ENCODE measurements at places on chromosomes 11 and 22. TPM values are rescaled to one million over a fixed set of nuclear protein-coding genes. Genes with fewer than 3 reads are reported as not detected.

DNA sequence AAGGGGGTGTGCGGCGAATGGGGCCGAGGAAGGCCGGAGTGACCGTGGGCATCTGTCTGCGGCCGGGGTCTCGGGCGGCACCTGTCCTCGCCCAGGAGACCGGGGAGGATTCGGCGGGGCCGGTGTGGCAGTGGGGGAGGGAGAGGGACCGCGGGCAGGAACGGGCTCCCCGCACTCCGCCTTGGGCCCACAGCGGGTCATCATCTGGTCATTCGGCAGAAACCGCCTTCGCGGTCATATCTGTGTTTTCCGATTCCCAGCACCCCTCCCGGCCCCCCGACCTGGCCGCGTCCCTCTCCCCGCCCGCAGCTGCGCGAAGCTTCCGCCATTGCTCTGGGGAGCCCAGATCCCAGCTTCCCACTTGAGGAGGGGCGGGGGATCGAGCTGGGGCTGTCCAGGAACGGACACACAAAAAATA, 824 bp upstream of the CBX6 start:
- DNase-seq: peak; percentile 95

DNA sequence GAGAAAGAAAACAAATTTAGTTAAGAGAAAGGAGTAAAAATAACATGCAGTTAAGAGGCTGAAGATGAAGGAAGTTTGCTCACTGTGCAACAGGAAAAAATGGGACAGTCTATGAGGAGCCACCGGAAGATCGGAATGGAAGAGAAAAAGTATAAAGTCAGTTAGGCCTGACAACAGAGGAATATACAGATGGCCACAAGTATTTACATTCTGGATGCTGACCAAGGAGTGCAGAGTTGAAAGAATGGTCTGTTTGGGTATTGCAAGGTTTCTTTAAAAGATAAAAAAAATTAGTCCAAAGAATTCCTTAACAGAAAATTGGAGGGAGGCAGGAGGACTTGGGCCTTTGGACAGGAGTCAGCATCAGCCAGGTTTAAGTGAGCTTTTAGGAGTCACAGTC, 37.5 kb downstream of the RBFOX2 start:
- no peak for DNase-seq

The COX8A gene
- 159 TPM for total RNA-seq

DNA sequence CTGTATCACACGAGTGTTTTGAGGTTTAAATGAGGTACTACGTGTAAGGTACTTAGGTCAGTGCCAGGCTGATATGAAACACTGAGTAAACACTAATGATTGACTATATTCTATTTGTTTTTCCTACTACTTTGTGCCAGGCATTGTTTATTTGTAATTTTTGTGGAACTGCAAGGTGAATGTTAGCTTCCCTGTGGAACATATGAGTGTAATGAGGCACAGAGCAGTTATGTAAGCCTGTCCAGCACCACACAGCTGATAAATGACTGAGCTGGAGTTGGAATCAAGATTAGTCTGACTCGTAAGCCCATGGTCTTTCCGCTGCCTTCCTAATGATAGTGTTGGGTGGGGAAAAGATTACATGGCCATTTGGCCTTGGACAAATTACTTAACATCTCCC, 5.9 kb downstream of the SLC37A2 start:
- DNase-seq: no peak

- DNase-seq: peak; percentile 91
These were observed 113.0 kb upstream of the CLMP start for GRCh38 chr11:123308077-123308476.

Measured in osteoblast (primary cell).